Osteoblast (primary cell): ENCODE measurements at places on chromosomes 2 and 18.

DNA sequence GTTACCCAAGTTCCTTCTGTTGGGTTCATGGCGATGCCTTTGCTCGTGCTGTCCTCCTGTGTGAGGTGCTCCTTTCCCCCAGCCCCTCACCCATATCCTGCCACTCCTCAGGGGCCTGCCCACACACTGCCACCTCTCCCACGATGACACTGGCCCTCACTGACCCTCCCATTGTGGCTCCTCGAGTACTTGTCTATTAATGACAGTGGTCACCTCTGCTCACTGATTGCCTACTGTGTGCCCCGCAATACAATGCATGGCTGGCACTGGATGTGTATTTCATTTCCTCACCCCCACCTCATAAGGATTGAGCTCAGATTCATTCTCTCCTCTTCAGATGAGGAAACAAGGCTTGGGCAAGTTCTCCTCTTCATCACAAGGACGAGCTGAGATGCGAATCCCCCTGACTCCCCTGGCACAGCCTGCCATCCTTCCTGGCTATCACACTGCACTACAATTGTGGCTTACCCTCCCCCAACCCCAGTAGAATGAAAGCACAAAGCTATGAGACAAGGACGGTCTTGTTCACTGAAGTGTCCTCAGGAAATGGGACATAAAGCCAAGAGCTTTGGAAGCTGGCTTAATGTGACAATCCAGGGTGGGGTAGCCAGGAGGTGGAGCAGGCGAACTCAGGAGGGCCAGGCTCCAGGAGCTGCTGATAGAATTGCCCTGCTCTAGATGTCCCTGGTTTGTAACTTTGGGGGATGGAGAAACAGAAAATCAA, 93.9 kb upstream of the RAB12 start:
- no peak for DNase-seq
- H3K36me3 ChIP-seq: no peaks in the 10 kb centered on the region
- H3K27me3 ChIP-seq: peaks cover 14% of the 10 kb centered on the region
- H3K4me1 ChIP-seq: no peaks in the 10 kb centered on the region
- no peak overlapping the region for H3K27ac ChIP-seq

DNA sequence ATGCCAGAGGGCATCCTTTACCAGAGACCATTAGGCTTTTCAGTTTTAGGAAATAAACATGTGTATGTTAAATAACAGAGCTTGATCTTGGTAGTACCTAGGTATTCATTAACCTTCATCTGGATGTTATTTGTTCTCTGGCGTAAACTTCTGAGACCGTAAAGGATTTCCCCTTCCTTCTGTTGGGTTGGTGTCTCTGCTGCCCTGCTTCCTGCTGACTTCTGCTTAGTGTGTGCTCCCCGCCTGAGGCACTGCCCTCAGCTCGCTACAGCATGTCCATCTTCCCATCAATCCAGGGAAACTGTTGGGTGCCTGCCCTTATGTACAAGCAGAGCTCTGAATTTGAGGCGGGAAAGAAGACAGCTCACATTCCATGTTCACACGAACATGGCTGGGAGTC, 177.9 kb downstream of the TPGS2 start:
- no peaks in the 10 kb centered on the region for H3K36me3 ChIP-seq
- no peak for DNase-seq
- H3K4me1 ChIP-seq: no peaks in the 10 kb centered on the region
- H3K4me3 ChIP-seq: no peak overlapping the region
- no peaks in the 10 kb centered on the region for H3K27me3 ChIP-seq

DNA sequence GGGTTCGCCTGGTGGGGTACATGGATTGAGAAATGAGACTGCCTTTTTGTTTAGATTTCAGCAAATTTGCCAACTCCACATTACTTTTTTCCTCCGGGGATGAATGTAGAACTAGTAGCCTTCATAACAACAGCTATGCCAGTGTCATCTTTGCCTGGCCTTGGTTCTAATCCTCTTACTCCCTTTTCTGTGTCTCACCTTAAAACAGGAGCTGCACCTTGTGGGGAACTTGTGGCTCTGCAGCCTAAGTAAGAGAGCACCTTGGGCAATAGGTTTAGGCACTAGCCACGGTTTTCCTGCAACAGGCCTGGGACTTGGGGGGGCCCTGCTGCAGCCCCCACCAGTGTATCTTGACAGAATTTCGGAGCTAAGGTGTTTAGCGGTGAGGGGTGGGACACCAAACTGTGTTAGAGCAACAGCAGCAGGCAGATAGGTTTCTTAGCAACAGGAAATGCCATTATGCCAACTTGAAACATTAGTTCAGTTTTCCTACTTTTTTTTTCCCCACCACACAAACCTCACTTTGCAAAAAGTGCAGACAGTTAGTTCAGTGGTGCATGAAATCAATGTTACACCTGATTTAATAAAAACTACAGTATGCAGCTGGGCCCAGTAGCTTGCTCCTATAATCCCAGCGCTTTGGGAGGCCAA, 173.7 kb downstream of the PRKCE start:
- H3K27me3 ChIP-seq: no peaks in the 10 kb centered on the region
- H3K36me3 ChIP-seq: no peaks in the 10 kb centered on the region
- peak; percentile 67 for DNase-seq

DNA sequence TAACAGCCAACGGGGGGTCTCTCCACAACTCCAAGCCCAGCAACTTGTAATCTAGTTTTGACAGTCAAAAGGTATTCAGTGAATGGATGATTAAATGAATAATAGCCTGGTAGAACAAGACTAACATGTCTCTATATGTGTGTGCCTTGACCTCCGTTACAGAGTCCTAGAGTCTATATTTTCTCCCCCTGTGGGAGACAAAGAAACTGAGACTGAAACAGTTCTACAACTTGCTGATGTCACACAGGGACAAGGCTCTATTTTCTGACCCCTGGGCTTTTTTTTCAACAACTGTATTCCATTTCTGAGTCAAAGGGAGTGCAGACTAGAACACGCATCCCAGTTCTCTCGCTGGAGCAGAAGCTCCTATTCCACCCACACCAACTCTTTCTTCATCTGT, 223.6 kb upstream of the AGAP1 start:
- DNase-seq: no peak
- H3K4me1 ChIP-seq: peaks cover 36% of the 10 kb centered on the region
- H3K36me3 ChIP-seq: no peaks in the 10 kb centered on the region
- no peak overlapping the region for H3K4me3 ChIP-seq

GRCh38 chr18:28715206-28715605, 538.3 kb upstream of the CDH2 start:
- H3K4me1 ChIP-seq: no peaks in the 10 kb centered on the region
- DNase-seq: no peak
- no peak overlapping the region for H3K4me3 ChIP-seq
- no peaks in the 10 kb centered on the region for H3K27me3 ChIP-seq

GRCh38 chr18:49023938-49024803, 73.4 kb upstream of the SMAD7 start:
- no peak overlapping the region for H3K4me3 ChIP-seq
- H3K27ac ChIP-seq: no peak overlapping the region
- no peaks in the 10 kb centered on the region for H3K4me1 ChIP-seq
- H3K36me3 ChIP-seq: no peaks in the 10 kb centered on the region
- H3K27me3 ChIP-seq: no peaks in the 10 kb centered on the region

DNA sequence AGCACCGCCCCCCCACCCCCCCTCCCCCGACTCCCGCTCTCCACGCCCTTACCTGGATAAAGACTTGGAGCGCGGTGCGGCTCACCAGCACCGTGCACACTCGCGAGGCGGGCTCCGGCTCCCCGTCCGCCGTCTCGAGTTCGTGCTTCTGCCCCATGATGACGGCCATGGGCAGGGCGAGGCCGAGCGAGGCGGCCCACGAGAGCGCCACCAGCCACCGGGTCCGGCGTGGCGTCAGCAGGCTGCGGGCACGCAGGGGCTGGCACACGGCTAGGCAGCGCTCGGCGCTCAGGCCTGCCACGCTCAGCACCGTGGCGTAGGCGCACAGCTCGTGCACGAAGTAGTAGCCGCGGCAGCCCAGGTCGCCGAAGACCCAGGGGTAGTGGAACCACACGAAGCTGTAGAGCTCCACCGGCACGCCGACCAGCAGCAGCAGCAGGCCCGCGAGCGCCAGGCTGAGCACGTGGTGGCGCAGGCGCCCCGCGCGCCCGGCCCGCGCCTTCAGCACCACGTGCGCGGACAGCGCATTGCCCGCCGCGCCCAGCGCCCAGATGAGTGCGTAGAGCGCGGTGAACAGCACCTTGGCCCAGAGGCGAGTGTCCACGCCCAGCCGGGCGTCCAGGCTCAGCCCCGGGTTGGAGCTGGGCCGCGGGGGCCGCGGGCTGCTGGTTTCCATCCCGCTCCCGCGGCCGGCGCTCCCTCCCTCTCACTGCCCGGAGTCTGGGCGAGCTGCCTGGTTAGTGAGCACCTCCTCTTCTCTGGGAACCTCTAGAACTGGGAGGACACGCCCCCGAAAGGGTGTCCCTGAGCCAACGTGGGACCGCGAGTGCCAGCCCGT, at the start of gene NTSR2:
Gene NTSR2 (minus strand): TSS at position 742 of the 838 bp plus-strand sequence. CDS start 66 bp downstream, at position 676.
- H3K27me3 ChIP-seq: peaks cover 28% of the 10 kb centered on the region
- no peaks in the 10 kb centered on the region for H3K36me3 ChIP-seq
- peak; percentile 95 for DNase-seq
- H3K4me3 ChIP-seq: no peak within 1 kb of the TSS
- no peaks in the 10 kb centered on the region for H3K4me1 ChIP-seq
